Naive thymus-derived CD4-positive, alpha-beta T cell (primary cell): ENCODE measurements at places on chromosomes 2 and 18. TPM values are rescaled to one million over a fixed set of nuclear protein-coding genes. Genes with fewer than 3 reads are reported as not detected.
A peak's percentile ranks its signal among the peaks of the same experiment; 100 is the strongest.

The GATA6 gene
- not detected in 2 replicates for total RNA-seq

The MEP1B gene
- 0.32 TPM for total RNA-seq

DNA sequence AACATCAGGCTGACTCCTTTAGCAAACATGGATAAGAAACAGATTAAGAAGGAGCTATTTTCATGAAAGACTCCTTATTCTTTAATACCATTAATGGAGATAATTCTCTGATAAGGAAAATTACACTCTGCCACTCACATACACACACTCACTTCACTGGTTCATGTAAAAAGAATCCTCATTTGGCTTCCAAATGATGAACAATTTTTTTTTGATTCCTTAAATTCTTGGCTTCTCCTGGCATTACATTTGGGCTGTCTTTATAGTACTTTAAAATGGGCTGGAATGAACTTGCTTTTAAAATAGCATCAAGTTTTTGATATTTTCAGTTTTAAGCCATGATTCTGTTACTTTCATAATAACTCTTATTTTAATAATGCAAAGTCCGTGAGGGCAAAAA, 328.6 kb downstream of the SLC8A1 start:
- no peaks in the 10 kb centered on the region for H3K27me3 ChIP-seq
- H3K4me3 ChIP-seq = no peak overlapping the region
- H3K27ac ChIP-seq = no peak overlapping the region
- DNase-seq = no peak
- H3K4me1 ChIP-seq = no peaks in the 10 kb centered on the region

GRCh38 chr18:34744569-34744968, 34.5 kb downstream of the DTNA start:
- DNase-seq = no peak
- H3K4me3 ChIP-seq = no peak overlapping the region
- H3K4me1 ChIP-seq = no peaks in the 10 kb centered on the region
- no peaks in the 10 kb centered on the region for H3K36me3 ChIP-seq
- no peaks in the 10 kb centered on the region for H3K27me3 ChIP-seq
- no peak overlapping the region for H3K27ac ChIP-seq

DNA sequence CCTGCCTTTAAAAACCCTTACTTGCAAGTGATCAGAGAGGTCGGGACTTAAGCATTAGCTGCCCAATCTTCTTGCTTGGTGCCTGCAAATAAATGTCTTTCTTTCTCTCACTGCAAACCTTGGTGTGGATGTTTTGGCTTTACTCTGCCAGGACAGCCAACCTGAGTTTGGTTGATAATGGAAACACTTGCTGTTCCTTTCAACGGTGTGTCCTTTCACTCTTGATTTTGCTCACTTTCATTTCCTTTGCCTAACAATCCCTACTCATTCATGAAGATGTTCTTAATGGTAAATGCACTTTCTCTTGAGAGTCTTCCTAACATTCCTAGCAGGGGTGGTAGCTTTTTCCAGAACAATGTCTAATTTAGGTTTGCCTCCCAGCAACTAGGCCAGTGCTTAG, 366.2 kb downstream of the HRH4 start:
- no peaks in the 10 kb centered on the region for H3K4me1 ChIP-seq
- H3K36me3 ChIP-seq = no peaks in the 10 kb centered on the region
- no peak overlapping the region for H3K27ac ChIP-seq
- no peaks in the 10 kb centered on the region for H3K27me3 ChIP-seq

DNA sequence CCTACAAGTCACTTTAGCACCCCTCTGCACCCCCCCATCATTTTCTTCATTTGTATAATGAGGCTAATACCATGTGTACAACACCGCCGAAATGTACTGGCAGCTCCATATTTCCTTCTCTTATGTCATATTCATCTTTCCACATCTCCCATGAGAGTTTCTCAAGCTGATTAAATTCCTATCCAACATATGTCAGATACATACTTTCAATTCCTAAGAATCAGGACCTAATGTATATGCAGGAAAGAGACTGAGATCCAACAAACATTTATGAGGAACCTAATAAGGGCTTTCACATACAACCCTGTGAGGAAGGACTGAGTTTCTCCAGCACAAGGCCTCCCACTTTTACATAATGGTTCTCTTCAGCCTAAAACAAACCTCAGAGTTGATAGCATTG, 41.9 kb downstream of the PRKD3 start:
- DNase-seq = no peak
- H3K27ac ChIP-seq = no peak overlapping the region
- no peaks in the 10 kb centered on the region for H3K4me1 ChIP-seq
- H3K36me3 ChIP-seq = peaks cover 6% of the 10 kb centered on the region
- H3K27me3 ChIP-seq = no peaks in the 10 kb centered on the region
- no peak overlapping the region for H3K4me3 ChIP-seq

GRCh38 chr2:33488715-33489540, 12.5 kb downstream of the RASGRP3 start:
- no peak overlapping the region for H3K27ac ChIP-seq
- no peaks in the 10 kb centered on the region for H3K36me3 ChIP-seq
- H3K4me3 ChIP-seq = no peak overlapping the region
- no peaks in the 10 kb centered on the region for H3K27me3 ChIP-seq
- no peaks in the 10 kb centered on the region for H3K4me1 ChIP-seq
- DNase-seq = no peak

The ZSWIM2 gene
- not detected for total RNA-seq

- no peak overlapping the region for H3K27ac ChIP-seq
- H3K4me1 ChIP-seq = no peaks in the 10 kb centered on the region
- H3K36me3 ChIP-seq = no peaks in the 10 kb centered on the region
- no peaks in the 10 kb centered on the region for H3K27me3 ChIP-seq
Observed at GRCh38 chr2:151837926-151838325, 9.7 kb upstream of the ARL5A start.

GRCh38 chr2:113178891-113179290, 5.1 kb downstream of the PSD4 start:
- H3K27ac ChIP-seq = peak overlapping the region; percentile 58
- H3K4me3 ChIP-seq = no peak overlapping the region
- H3K27me3 ChIP-seq = no peaks in the 10 kb centered on the region

GRCh38 chr18:3889803-3890202, 439.8 kb downstream of the TGIF1 start:
- no peaks in the 10 kb centered on the region for H3K36me3 ChIP-seq
- no peak overlapping the region for H3K4me3 ChIP-seq
- H3K4me1 ChIP-seq = no peaks in the 10 kb centered on the region
- no peaks in the 10 kb centered on the region for H3K27me3 ChIP-seq
- H3K27ac ChIP-seq = no peak overlapping the region
- no peak for DNase-seq

- peaks cover 28% of the 10 kb centered on the region for H3K36me3 ChIP-seq
- no peak overlapping the region for H3K4me3 ChIP-seq
- peak; percentile 6 for DNase-seq
- H3K4me1 ChIP-seq = peaks cover 14% of the 10 kb centered on the region
Observed at GRCh38 chr2:97732436-97733340, 19.3 kb downstream of the ZAP70 start.
